ENCODE measurements at places on chromosomes 4 and X.
A peak's percentile ranks its signal among the peaks of the same experiment; 100 is the strongest.

DNA sequence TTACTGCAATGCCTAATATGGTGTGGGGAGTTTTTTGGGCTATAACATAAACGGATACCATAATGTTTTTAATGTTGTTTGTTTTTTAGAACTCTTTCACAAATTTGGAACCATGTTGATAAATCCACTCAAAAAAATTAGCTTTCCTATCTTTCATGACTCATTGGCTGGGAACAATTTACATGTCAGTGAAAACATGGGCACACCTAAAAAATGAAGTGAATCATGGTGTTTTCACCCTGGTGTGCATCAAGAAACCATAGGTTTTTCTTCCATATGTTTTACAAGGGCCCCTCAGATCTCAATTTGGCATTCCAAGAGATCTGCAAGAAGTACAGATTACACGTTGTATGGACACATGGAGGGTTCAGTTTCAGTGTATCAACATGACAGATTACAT is 207.1 kb downstream of the NWD2 start:
- DNase-seq, result no peak

- peak; percentile 30 for DNase-seq
Measured at GRCh38 chr4:8761824-8762205, 109.8 kb downstream of the HMX1 start.

DNA sequence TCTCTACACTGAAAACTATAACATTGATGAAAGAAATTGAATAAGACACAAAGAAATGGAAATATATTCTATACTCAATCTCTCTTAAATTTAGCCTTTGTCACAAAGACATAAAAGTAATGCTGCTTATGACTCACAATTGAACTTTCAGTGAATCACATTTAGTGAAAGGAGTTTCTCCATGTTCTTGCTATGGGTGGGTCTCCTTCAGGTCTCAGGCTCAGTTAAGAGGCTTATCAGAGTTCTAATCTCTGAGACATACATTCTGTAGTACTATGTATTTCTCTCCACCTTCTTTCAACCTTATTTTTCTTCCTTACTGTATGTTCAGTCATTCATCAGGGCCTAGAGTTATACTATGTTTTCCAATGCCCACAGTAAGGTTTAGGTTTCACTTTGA is 220.9 kb downstream of the DTHD1 start:
- DNase-seq, result no peak

DNA sequence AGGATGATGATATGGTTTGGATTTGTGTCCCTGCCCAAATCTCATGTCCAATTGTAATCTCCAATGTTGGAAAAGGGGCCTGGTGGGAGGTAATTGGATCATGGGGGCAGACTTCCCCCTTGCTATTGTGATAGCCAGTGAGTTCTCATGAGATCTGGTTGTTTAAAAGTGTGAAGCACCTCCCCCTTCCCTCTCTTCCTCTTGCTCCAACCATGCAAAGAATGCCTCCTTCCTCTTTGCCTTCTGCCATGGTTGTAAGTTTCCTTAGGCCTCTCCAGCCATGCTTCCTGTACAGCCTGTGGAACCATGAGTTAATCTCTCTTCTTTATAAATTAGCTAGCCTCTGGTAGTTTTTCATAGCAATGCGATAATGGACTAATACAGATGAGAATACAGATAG is 19.7 kb upstream of the ALG13 start:
- DNase-seq, result no peak

Measured in Right ventricle myocardium inferior (tissue), 1 donor.